ENCODE measurements at places on chromosomes 16 and 17. TPM values are rescaled to one million over a fixed set of nuclear protein-coding genes. Genes with fewer than 3 reads are reported as not detected.

KRT31 gene
- total RNA-seq: not detected

DNA sequence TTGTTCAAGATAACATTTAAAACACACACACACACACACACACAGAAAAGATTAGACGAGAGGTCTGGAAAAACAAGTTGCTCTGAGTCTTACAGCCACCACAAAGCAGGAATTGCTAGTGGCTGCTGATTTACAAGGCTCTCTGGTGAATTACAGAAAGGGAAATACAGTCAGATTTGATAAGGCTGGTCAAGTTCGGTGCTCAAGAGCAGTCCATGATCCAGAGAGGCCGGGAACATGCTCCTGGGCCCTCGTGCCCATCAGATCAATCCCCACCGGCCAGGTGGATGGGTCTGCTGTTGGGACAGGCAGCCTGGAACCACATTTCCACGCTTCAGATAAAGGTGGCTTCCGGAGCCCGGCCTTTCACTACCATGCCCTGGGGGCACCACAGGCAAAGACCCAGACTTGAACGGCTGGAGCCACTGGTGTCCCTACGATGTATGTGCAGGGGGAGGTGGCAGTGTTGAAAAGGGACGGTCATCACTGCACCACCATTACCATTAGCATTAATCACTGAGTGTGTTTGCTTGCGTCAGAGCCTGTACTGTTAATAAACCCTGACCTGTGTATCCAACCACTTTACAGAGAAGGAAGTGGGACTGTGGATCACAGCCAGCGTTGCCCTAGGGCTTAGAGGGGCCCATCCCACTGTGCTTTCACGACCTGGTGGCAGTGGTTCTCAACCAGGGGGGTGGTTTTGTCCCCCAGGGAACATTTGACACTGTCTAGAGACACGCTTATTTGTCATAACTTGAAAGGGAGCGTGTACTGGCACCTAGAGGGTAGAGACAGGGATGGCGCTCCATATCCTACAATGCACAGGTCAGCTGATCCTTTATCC lies 95.1 kb downstream of the XYLT1 start:
- H3K36me3 ChIP-seq: no peaks in the 10 kb centered on the region
- H3K4me3 ChIP-seq: no peak overlapping the region
- H3K27me3 ChIP-seq: no peaks in the 10 kb centered on the region
- no peak overlapping the region for H3K27ac ChIP-seq
- DNase-seq: no peak

- DNase-seq: peak; percentile 48
- H3K4me3 ChIP-seq: no peak overlapping the region
- no peaks in the 10 kb centered on the region for H3K4me1 ChIP-seq
These were observed 72.6 kb downstream of the MGAT5B start for GRCh38 chr17:76940738-76941350.

- no peaks in the 10 kb centered on the region for H3K27me3 ChIP-seq
- peaks cover 41% of the 10 kb centered on the region for H3K36me3 ChIP-seq
- H3K27ac ChIP-seq: peak overlapping the region; percentile 97
- peak overlapping the region; percentile 61 for H3K4me3 ChIP-seq
- H3K4me1 ChIP-seq: peaks cover 39% of the 10 kb centered on the region
- DNase-seq: peak; percentile 58
These were observed 11.4 kb downstream of the UNC13D start for GRCh38 chr17:75832652-75833400.

- H3K27ac ChIP-seq: no peak overlapping the region
- DNase-seq: no peak
- H3K4me3 ChIP-seq: no peak overlapping the region
- no peaks in the 10 kb centered on the region for H3K4me1 ChIP-seq
- no peaks in the 10 kb centered on the region for H3K36me3 ChIP-seq
- H3K27me3 ChIP-seq: peaks cover 36% of the 10 kb centered on the region
These were observed 5.5 kb downstream of the USP6 start for GRCh38 chr17:5121186-5121841.

GRCh38 chr17:63832014-63832413 lies 4.6 kb upstream of the FTSJ3 start:
- peaks cover 57% of the 10 kb centered on the region for H3K4me1 ChIP-seq
- DNase-seq: no peak
- H3K27ac ChIP-seq: peak overlapping the region; percentile 71
- no peaks in the 10 kb centered on the region for H3K27me3 ChIP-seq
- H3K4me3 ChIP-seq: no peak overlapping the region

GRCh38 chr17:58086953-58087352 lies 3.7 kb downstream of the DYNLL2 start:
- H3K4me1 ChIP-seq: peaks cover 58% of the 10 kb centered on the region
- H3K36me3 ChIP-seq: peaks cover 57% of the 10 kb centered on the region
- no peak overlapping the region for H3K4me3 ChIP-seq
- no peak for DNase-seq
- H3K27me3 ChIP-seq: no peaks in the 10 kb centered on the region
- peak overlapping the region; percentile 59 for H3K27ac ChIP-seq

DNA sequence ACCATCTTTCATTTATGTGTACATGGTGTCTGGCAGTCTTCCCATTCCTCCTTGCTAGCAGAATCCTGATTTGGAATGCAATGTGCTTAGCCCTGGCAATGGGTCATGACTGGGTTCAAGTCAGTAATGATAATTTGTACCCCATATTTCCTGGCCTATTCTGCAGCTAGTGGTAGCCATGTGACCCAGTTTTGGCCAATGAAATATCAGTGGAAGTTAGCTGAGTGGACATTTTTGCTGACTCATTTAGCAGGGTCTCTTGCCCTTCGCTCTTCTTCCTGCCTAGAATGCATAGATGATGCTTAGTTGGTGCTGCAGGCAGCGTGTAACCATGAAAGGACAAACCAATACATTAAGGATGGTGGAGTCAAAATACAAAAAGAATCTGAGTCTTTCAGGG lies 78.8 kb upstream of the AKTIP start:
- no peak overlapping the region for H3K4me3 ChIP-seq
- no peaks in the 10 kb centered on the region for H3K36me3 ChIP-seq
- H3K4me1 ChIP-seq: no peaks in the 10 kb centered on the region
- H3K27ac ChIP-seq: no peak overlapping the region
- DNase-seq: no peak
- no peaks in the 10 kb centered on the region for H3K27me3 ChIP-seq

B4GALNT2 gene
- total RNA-seq: not detected

DNA sequence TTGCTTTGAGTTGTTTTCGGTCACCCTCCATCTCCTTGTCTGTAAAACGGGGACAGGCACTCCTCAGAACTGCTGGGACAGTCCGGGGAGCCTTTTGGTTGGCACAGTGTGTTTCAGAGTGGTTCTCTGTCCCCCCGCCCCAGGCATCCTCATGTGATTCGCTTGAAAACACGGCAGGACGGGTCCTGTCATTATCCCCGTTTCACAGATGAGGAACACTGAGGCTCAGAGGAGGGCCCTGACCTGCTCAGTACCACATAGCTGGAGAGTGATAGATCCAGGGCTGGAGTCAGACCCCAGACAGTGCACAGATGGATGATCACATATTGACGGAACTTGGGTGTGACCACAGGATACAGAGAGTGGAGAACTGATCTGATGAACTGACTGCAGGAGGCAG lies 13.5 kb upstream of the ADGRG1 start:
- peak overlapping the region; percentile 84 for H3K27ac ChIP-seq
- H3K4me1 ChIP-seq: peaks cover 57% of the 10 kb centered on the region
- DNase-seq: no peak
- H3K27me3 ChIP-seq: no peaks in the 10 kb centered on the region

DNA sequence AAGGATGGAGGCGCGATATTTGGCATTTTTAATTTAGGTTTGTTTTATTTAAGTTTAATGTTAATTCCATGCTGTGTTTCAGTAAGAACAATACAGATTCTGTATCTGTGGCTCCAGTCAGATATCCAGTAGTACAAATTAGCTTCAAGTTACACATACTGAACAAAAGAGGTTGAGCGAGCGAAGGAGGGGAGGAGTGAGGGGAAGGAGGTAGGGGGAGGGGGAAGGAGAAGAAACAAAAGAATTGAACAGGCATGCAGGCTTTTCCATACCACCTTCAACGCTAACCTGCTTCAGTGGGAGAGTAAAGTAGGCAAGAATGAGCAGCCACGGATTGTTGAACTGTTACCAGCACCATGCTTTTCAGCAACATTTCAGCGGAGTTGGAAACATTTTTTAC lies 55.5 kb downstream of the YWHAE start:
- H3K36me3 ChIP-seq: peaks cover 36% of the 10 kb centered on the region
- H3K27ac ChIP-seq: peak overlapping the region; percentile 10
- H3K27me3 ChIP-seq: no peaks in the 10 kb centered on the region
- H3K4me3 ChIP-seq: no peak overlapping the region
- DNase-seq: no peak

- no peak overlapping the region for H3K27ac ChIP-seq
- no peak overlapping the region for H3K4me3 ChIP-seq
- no peak for DNase-seq
- no peaks in the 10 kb centered on the region for H3K27me3 ChIP-seq
- peaks cover 22% of the 10 kb centered on the region for H3K4me1 ChIP-seq
These were observed 3.0 kb downstream of the DCXR start for GRCh38 chr17:82034371-82035011.

DNA sequence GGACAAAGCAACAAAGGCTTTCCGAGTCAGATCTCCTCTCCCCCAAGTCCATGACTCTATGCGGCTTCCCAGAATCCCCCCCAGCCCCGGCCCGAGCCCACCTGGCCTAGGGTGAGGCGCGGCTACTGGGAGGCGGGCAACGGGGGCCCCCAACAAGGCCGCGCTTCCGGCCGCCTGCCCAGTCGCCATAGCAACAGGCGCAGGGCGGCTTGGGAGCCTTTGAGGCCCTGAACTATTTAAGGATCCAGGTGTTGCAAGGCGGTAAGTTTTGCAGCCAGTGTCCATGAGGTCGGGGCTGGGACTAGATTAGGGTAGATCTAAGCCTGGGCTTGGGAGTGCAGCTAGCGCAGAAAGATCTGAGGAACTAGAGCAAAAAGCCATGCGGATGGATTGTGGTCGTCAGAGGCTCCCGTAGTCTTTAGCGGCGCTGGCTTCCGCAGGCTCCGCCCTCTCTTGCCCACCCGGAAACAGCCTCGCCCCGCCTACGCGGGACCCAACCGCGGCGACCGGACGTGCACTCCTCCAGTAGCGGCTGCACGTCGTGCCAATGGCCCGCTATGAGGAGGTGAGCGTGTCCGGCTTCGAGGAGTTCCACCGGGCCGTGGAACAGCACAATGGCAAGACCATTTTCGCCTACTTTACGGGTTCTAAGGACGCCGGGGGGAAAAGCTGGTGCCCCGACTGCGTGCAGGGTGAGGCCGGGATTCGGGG lies at the start of the genes KIAA0753 and TXNDC17:
KIAA0753 (minus strand) TSS at position 176 of the 711 bp plus-strand sequence. CDS start 5,608 bp downstream, outside the sequence.
TXNDC17 (plus strand) TSS at position 525 of the 711 bp plus-strand sequence; CDS start at position 548, 23 bp downstream.
- peaks cover 37% of the 10 kb centered on the region for H3K36me3 ChIP-seq
- peak; percentile 97 for DNase-seq
- H3K27me3 ChIP-seq: no peaks in the 10 kb centered on the region

DNA sequence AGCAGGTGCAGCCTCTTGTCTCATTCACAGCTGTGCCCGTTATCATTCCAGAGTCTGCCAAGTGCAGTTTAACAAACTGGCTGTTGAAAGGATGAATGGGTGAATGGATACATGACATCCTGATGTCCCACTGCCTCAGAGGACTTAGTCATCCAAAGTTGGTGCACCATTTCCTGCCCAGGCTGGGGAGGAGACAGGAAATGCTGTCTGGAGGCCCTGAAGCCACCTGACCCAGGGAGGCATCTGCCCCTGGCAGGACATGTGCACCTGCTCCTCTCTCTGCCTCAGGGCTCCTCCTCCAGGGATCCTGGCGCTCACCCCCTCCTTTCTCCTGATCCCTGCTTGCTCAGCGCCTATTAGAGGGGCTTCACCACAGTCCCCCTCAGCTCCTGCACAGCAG lies 1.8 kb upstream of the CD300C start:
- H3K27me3 ChIP-seq: peaks cover 4% of the 10 kb centered on the region
- no peaks in the 10 kb centered on the region for H3K36me3 ChIP-seq
- no peak overlapping the region for H3K4me3 ChIP-seq
- peak; percentile 56 for DNase-seq

GRCh38 chr16:4790261-4790660 lies 2.1 kb upstream of the SEPTIN12 start:
- no peaks in the 10 kb centered on the region for H3K4me1 ChIP-seq
- H3K36me3 ChIP-seq: no peaks in the 10 kb centered on the region
- H3K4me3 ChIP-seq: no peak overlapping the region
- DNase-seq: no peak
- H3K27me3 ChIP-seq: no peaks in the 10 kb centered on the region

GRCh38 chr16:12219992-12220391 lies 243.5 kb downstream of the SNX29 start:
- H3K4me3 ChIP-seq: no peak overlapping the region
- no peaks in the 10 kb centered on the region for H3K4me1 ChIP-seq
- DNase-seq: no peak
- peaks cover 16% of the 10 kb centered on the region for H3K36me3 ChIP-seq
- no peak overlapping the region for H3K27ac ChIP-seq
- H3K27me3 ChIP-seq: no peaks in the 10 kb centered on the region

DNA sequence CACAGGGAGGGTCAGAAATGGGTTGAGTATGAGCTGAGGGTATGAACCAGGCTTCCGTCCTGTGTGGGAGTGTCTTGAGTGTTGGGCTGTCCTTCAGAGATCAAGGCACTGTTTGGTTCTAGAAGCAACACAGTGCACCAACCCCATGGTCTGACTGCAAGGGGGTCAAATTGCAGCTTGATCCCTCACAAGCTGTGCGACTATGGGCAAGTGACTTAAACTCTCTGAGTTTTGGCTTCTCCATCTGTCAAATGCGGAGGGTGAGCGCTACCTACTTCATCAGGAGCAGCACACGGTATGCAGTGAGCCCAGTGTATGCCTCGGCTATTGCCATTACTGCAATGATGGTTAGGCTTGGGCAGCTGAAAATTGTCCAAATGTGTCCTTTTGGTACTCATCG lies 21.0 kb downstream of the SEC14L5 start:
- H3K36me3 ChIP-seq: no peaks in the 10 kb centered on the region
- no peaks in the 10 kb centered on the region for H3K4me1 ChIP-seq
- H3K27me3 ChIP-seq: no peaks in the 10 kb centered on the region
- no peak overlapping the region for H3K4me3 ChIP-seq
- no peak overlapping the region for H3K27ac ChIP-seq

JMJD8 gene
- 26.2 TPM for total RNA-seq

PLK1 gene
- total RNA-seq: 85.8 TPM

DNA sequence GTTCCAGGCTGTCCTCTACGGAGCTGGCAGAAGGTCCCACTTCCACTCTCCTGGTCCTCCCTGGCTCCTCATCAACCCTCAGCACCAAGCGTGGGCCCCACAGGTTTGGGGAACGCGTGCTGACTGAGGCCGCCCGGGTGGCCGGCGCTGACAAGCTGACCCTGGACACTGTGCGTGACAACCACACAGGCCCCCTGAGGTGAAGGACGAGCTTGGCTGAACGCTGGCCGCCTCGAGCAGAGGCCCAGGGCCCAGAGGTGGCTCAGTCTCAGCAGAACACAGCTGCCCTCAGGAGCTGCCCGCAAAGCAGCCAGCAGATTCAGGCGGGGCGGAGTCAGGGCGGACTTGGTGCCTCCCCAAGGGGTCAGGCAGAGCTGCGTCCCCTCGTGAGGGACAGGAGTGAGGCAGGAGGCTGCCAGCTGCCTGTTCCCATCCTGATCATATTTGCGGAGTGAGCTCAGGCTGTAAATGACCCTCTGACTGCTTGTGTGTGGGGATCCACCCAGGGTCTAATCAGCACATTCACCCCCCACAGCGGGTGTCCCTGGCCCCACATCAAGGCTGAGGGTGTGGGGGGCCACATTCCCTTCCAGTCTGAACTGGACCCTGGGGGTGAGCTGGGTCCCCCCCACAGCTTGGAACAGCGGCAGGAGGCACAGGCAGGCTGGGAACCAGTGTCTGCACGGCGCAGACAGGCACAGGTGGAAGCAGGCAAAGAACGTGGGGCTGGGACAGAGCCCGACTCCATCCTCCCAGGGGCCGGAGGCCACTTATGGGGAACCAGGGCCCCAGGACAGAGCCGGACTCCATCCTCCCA lies 105.1 kb upstream of the METRNL start:
- no peak overlapping the region for H3K27ac ChIP-seq
- no peak overlapping the region for H3K4me3 ChIP-seq
- no peaks in the 10 kb centered on the region for H3K27me3 ChIP-seq
- peaks cover 13% of the 10 kb centered on the region for H3K4me1 ChIP-seq
- DNase-seq: no peak

Measured in activated CD8-positive, alpha-beta T cell treated with anti-CD3 and anti-CD28 coated beads for 36 hours (primary cell).